Stimulated activated CD8-positive, alpha-beta memory T cell treated with anti-CD3 and anti-CD28 coated beads, Interleukin-4, amount 100 ng/mL, for 24 hours (primary cell): ENCODE measurements at places on chromosomes 3 and 15.

- no peak for DNase-seq
Observed at GRCh38 chr3:149382101-149382467, 4.6 kb upstream of the TM4SF1 start.

DNA sequence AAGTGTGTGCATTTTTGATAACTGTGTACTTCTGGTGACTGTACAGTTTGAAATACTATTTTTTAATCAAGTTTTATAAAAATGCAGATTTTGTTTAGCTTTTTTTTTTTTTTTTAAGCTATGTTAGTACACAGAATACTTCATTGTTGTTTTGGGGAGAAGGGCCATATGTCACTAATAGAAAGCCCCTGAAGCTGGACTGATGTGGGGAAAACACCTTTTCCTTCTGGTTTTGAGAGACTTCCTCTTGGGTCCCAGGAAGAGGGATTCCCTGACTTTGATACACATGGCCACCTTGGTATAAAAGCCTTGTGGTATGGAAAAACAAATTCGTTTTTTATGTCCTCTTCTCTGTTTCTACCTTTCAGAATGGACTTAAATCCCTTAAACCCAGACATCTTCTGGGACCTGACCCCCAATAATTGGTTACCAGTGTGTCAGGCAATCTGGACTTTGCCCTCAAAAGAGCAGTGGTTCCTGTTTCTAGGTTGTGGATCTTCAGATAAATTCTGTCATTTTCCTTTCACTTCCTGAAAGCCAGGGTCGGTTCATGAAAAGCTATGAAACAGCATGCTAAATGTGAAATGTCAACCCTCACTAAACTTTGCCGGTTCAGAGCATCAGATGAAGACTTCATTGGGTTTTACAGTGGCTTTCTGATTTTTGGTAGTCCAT lies 31.1 kb upstream of the BLOC1S6 start:
- DNase-seq, result no peak

- DNase-seq, result no peak
Observed at GRCh38 chr3:32700244-32700643, 15.3 kb downstream of the CNOT10 start.

- DNase-seq, result no peak
Observed at GRCh38 chr15:99335508-99335907, 84.2 kb downstream of the LRRC28 start.

DNA sequence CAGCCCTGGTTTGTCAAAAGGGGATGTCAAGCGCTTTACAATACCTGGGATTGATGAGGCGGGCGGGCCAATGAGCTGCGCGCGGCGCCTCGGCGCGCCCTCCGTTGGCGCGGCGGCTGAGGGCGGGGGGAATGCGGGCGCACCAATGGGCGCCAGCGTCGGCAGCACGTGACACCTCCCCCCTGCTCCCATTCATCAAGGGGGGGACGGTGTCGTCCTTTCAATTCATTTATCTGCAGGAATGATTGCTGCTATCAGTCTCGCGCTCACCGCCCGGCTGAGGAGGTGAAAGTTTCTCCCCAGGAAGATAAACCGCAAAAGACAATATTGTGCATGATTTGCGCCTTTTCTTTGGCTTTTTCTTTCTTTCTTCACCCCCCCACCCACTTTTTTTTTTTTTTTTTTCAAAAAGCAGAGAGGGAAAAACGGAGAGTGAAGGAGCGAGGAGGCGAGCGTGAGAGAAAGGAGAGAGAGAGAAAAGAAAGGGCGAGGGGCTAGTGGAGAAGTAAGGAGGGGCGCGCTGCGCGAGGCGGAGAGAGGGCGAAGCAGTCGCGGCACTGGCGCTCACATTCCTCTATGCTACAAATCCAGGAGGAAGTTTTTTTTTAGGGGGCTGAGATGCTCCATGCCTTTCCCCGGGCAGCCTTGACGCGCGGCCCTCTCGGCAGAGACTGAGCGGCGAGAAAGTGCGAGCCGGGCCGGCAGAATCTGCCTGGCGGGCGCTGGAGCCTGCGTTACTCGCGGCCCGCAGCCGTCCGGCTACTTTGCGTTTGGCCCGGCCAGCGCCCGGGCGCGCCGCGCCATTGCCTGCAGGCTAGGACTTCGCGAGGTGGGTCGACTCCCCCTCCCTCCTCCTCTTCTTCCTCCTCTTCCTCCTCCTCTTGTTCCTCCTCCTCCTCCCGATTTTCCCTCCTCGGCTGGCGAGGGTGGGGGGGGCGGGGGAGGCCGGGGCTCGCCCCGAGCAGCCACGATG lies at the start of gene ZIC1:
Gene ZIC1 (plus strand): TSS at position 223 of the 973 bp plus-strand sequence. CDS start 748 bp downstream, at position 971.
- DNase-seq, result no peak

GRCh38 chr3:51343918-51344687 lies 41.0 kb upstream of the MANF start:
- no peak for DNase-seq

DNA sequence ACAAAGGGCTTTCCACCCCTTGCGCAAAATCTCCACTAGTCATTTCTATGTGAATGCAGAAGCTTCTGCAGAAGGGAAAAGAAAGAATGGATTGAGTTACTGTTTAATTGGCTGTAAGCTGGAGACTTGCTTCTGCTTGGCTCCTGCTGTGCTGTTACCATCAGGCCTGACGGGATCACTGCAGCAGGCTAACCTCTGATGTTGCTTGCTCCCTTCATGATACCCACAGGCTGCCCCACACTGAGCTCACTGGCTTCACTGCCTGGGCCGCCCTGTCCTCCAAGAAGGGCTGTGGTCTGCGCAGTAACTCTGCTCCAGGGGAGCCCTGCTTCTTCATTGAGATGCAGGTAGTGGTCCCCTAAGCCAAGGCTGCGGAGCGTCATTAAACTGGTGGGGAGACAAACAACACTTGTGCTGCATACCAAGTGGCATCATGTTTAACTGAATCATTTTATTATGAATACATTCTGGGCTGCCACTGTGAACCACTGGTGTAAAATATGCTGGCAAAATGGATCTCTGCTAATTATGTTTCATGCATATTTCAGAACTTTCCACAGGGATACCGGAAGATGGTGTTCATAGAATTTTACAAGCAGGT lies 78.6 kb downstream of the WDR49 start:
- DNase-seq, result no peak

GRCh38 chr3:29605845-29606244 lies 325.0 kb downstream of the RBMS3 start:
- no peak for DNase-seq

GRCh38 chr3:143128227-143128955 lies 8.8 kb downstream of the CHST2 start:
- no peak for DNase-seq

GRCh38 chr3:151772825-151773480 lies 39.2 kb downstream of the AADACL2 start:
- no peak for DNase-seq

DNA sequence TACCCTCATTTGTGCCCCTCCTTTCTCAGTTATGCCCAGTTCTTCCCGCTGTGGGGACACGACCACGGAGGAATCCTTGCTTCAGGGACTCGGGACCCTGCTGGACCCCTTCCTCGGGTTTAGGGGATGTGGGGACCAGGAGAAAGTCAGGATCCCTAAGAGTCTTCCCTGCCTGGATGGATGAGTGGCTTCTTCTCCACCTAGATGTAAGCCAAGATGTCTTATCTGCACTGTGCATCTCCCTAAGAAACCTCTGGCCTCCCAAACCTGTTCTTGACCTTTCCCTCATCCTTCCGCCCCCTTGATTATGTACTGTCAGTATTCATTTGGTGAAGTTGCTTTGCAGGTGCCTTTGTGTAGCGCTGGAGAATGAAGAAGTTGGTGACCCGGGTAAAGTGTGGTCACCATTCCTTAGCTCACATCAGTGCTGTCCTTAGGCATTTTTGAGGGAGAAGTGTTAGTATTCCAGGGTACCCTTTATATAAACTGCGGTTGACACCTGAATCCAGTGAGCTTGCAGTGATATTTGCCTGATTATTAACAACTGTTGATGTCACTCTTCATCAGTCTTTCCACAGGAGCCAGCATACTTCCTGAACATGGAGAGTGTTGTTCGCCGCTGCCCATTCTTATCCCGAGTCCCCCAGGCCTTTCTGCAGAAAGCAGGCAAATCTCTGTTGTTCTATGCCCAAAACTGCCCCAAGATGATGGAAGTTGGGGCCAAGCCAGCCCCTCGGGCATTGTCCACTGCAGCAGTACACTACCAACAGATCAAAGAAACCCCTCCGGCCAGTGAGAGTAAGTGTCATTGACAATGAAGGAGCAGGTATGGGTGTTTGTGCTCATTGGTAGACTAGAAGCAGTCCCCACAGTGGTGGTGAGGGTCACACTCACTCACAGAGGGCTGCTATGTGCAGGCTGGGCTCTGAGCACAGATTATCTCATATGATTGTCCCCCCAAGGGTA lies 966 bp downstream of the ALAS1 start:
- no peak for DNase-seq

DNA sequence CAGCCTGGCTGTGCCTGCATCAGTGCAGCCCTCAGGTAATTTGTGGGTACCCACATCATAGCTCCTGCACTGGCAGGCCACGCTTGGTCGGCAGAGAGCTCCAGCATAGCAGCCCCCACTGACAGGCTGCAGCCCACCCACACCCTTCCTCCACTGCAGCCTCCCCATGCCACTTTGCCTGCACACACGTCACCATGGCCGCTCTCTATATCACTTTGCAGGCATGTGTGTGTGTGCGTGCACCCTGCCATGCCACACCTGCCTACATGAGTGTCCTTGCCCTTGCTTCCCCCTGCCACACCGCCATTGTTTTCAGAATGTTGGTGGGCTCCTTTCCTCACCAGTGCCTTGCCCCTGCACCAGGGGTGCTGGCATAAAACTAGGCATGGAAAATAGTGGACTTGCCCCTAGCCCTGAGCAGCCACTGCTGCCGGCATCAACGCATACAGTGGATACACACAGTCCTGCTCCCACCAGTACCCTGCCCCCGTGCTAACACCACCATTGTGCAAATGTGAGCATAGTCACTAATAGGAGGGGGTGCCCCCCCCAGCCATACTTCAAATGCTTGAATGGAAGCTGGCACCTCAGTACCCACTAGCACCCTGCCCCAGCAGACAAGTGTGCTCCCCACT lies 278.7 kb upstream of the MANF start:
- no peak for DNase-seq

GRCh38 chr3:38655708-38656300 lies 6.3 kb upstream of the SCN5A start:
- no peak for DNase-seq

DNA sequence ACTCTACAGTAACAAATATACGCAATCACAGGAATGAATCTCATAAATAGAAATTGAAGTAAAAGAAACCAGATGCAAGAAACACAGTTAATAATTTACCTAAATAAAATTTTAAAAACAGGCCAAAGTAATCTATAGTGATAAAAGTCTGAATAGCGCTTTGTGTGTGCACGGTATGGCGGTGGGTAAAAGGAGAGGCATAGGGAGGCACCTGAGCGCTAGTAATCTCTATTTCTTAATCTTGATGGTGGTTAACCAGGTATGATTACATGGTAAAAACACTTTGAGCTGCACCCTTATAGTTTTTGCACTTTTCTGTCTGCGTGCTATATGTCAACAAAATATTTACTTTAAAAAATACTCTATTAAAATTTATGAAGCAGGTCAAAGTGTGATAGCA lies 198.1 kb upstream of the SATB1 start:
- no peak for DNase-seq

GRCh38 chr3:10286596-10287295 lies 6.0 kb downstream of the GHRL start:
- no peak for DNase-seq

- no peak for DNase-seq
Observed at GRCh38 chr3:132083583-132084279, 48.9 kb upstream of the CPNE4 start.

GRCh38 chr3:58111513-58112184 lies 99.1 kb downstream of the DNASE1L3 start:
- no peak for DNase-seq

DNA sequence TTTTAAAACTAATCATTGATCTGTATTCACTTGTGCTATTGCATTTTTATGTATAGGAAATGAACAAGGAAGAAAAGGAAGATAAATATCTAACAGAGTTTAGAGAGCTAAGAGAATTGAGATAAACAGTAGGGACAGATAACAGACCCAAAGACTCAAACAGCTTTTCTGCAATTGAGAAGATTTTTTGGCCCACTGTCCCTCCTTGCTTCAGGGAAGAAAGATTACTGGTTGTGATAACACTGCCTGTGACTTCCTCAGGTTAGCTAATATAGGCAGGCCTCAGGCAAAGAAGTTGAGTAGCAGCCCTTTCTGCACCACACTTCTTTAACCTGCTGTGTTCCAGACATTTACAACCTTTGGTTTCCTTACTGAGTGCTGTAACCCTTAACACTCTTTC lies 2.7 kb upstream of the COX17 start:
- DNase-seq, result no peak
